ENCODE measurements at places on chromosomes 1 and 21. TPM values are rescaled to one million over a fixed set of nuclear protein-coding genes. Genes with fewer than 3 reads are reported as not detected.

HMGCS2 gene
- 163 TPM for polyA plus RNA-seq

PHTF1 gene
- 14.7 TPM for polyA plus RNA-seq

PIGK gene
- 31.0 TPM for polyA plus RNA-seq

NBPF19 gene
- polyA plus RNA-seq: 2.0 TPM

RSPO1 gene
- 0.26 TPM for polyA plus RNA-seq

OLFML2B gene
- 2.9 TPM for polyA plus RNA-seq

FAM72C gene
- polyA plus RNA-seq: not detected

FAM72B gene
- polyA plus RNA-seq: 0.56 TPM

SLC22A15 gene
- 3.5 TPM for polyA plus RNA-seq

OR2T29 gene
- not detected for polyA plus RNA-seq

FCRL5 gene
- not detected for polyA plus RNA-seq

KRTAP12-2 gene
- polyA plus RNA-seq: not detected

FBXO2 gene
- polyA plus RNA-seq: 38.4 TPM

ZFP69B gene
- polyA plus RNA-seq: 0.62 TPM

C1orf141 gene
- not detected for polyA plus RNA-seq

MRPS21 gene
- 134 TPM for polyA plus RNA-seq

ZNF362 gene
- 17.4 TPM for polyA plus RNA-seq

LMX1A gene
- polyA plus RNA-seq: not detected

TSPAN1 gene
- polyA plus RNA-seq: 518 TPM

MX1 gene
- polyA plus RNA-seq: 22.9 TPM

AMY1C gene
- not detected for polyA plus RNA-seq

LRRC38 gene
- polyA plus RNA-seq: not detected

MAEL gene
- polyA plus RNA-seq: 2.2 TPM

PPFIA4 gene
- 5.2 TPM for polyA plus RNA-seq

DNASE2B gene
- not detected for polyA plus RNA-seq

SYT2 gene
- polyA plus RNA-seq: 0.15 TPM

THEMIS2 gene
- polyA plus RNA-seq: 5.2 TPM

GNG4 gene
- 4.5 TPM for polyA plus RNA-seq

PROK1 gene
- polyA plus RNA-seq: not detected

ZNF683 gene
- polyA plus RNA-seq: not detected

BEND5 gene
- polyA plus RNA-seq: 27.1 TPM

S100A9 gene
- polyA plus RNA-seq: 41.9 TPM

STMN1 gene
- polyA plus RNA-seq: 101 TPM

EPHB2 gene
- 3.0 TPM for polyA plus RNA-seq

NUP210L gene
- not detected for polyA plus RNA-seq

S100A2 gene
- 416 TPM for polyA plus RNA-seq

PRRX1 gene
- 0.67 TPM for polyA plus RNA-seq

Data from kidney (tissue), 22 donors.